AG20443 (cell line): ENCODE measurements at places on chromosomes 4 and X.

DNA sequence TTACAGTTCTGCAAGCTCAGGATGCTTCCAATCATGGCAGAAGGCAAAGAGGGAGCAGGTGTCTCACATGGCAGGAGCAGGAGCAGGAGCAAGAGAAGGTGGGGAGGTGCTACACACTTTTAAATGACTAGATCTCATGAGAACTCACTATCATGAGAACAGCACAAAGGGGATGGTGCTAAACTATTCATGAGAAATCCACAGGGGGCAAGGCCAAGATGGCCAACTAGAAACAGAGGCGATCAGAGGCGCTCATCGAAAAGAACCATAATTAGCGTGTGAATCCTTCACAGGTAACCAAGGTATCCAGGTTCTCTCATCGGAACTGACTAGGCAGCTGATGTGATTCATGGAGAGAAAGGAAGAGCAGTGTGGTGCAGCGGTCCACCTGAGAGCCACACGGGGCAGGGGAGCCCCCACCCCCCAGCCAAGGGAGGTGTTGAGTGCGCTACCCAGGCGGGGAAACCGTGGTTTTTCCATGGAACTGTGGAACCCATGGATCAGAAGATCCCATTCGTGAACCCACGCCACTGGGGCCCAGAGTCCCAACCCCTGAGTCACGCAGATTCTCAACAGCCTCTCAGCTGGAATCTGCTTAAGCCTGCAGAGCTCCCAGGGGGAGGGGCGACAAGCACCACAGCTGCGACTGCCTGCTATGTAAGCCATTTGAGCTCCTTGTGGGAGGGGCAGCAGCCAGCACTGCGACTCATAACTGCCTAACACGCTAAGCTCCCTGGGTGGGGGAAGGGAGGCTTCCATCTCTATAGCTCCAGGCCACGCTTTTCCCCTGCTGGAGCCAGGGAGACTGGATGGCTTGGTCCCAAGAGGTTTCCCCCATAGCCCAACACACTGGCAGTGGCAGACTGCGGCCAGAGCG is 46.7 kb downstream of the FGF16 start:
- peak; percentile 27 for DNase-seq

DNA sequence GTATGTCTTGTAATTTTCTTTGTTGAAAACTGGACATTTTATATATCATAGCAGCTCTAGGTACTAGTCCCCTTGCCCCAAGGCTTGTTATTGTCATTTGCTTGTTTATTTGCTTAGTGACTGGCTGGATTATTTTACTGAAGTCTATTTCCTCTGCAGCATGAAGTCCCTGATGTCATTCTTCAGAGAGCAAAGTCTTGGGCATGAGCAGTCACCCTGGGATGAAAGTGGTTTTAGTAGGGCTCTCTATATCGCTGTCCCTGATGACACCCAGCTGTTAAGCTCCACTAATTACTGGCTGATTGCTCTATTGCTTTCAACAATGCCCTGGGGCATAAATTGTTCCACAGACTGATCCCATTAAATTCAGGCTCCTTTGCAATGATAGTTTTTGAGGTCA is 113.5 kb upstream of the USP9X start:
- DNase-seq, result no peak

- no peak for DNase-seq
Measured at GRCh38 chr4:71520850-71521249, 182.0 kb downstream of the SLC4A4 start.

DNA sequence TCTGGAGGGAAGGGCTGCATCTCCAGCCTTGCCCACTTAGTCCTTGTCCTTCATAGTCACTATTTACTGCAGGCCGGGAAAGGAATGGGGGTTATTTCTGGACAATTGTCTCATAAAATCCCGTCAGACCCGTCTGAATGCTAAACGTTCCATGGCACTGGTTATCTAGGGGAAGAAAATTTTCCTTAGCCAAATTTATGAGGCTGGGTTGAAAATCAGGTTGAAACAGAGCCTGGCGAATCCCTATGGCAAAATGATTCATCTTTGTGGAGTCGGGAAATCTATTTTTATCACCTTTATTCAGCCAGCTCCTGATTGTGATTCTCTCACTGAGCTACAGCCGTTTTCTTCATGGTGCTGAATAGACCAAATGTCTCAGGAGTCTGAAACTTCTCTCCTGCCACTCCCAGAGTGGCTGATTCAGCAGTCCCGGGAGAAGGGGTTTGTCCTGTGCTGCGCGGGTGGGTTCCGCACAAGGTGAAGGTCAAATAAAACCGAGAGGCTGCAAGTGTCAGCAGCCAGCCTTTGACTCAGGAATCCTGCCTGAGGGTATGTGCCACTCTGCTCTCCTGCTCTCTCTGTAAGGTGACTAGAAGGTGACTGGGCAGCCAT is 1.0 kb downstream of the LIMCH1 start:
- peak; percentile 42 for DNase-seq

DNA sequence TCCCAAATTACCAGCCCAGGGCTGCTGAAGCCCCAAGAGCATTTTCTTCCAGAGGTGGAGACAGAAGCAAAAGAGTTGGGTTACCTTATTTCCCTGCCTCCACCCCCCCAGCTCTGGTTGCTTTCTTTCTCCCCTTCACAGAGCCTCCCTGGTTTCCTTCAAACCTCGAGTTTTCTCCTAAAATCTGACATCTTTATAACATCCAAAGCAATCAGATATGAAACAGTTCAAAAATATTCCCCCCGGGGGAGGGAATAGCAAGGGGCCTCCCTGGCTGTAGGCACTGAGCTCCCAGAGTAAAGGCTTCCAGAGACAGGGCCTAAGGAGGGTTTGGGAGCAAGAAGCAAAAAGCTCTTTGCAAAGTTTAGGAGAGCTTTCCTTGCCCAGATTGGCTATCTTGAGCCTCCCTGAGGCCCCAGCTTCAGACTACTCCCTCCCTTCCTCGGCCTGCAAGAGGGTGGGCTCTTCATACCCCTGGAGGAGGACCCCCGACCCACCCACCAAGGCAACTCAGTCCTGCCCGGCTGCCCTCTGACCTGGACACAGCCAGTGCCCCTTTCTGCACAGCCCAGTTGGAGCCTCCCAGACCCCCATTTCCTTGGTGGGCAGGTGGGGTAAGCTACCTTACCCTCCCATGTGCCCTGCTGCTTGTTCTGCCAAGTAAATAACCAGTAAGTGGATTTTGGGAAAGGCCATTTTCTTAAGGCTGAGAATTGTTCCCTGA is 7.6 kb downstream of the MAMLD1 start:
- no peak for DNase-seq

GRCh38 chrX:132378281-132378680 is 110.6 kb downstream of the MBNL3 start:
- no peak for DNase-seq

DNA sequence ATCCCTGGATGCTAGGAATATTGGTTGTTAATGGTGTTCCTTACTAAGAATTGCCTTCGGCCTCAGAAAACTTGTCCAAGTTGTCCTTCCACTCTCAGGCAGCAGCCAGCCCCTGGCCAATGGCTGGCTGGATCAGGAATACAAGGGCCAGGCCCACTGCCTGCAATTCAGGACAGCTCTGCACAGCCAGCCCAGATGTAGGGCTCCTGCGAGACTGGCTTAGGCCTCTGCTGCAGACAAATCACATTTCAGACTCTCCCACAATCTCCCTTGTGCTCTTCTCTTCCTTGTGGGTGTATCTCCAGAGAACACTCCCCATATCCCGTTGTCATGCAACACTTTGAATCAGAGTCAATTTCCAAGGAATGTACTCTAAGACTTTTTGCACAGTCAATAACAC is 747.6 kb upstream of the FTHL17 start:
- DNase-seq, result no peak

DNA sequence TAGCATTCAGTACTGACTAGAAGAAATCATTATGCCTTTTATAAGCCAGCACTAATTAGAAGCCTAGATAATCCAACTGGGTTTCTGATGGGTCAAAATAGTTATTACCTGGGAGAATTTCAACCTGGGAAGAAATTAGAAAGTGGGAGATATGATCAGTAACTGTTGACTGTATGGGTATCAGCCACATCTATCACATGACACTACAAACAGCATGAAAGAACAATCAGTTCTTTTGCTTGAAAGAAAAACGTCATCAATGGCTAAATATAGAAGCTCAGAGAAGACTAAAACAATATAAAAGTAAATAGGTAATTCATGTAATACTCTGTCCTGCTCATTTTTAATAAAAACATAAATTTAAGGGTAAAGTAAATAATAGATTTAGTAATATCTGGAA is 145.1 kb downstream of the CAMK2D start:
- no peak for DNase-seq

GRCh38 chr4:184262901-184263300 is 45.2 kb upstream of the ENPP6 start:
- DNase-seq, result peak; percentile 49

GRCh38 chr4:89625599-89626293 is 211.2 kb downstream of the SNCA start:
- DNase-seq, result no peak

- DNase-seq, result peak; percentile 57
Measured at GRCh38 chr4:186149872-186150271, 41.5 kb upstream of the CYP4V2 start.

DNA sequence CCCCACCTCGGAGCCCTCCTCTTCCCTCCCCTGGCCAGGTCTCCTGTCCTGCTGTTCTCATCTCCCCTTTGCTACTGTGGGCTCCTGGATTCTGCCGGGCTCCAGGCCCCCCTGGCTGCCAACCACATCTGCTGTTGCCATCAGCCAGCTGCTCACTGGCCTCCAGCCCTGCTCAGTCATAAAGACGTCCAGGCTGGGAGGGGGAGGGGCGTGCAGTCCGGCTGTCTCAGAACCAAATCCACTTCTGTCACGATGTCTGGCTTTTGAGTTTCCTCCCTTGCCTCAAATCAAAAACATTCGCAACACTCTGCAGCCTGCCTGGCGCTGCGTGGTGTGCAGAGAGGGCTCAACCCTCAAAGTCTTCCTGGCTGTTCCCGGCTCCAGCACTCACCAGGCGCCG is 7.1 kb downstream of the RASL11B start:
- DNase-seq, result peak; percentile 78

DNA sequence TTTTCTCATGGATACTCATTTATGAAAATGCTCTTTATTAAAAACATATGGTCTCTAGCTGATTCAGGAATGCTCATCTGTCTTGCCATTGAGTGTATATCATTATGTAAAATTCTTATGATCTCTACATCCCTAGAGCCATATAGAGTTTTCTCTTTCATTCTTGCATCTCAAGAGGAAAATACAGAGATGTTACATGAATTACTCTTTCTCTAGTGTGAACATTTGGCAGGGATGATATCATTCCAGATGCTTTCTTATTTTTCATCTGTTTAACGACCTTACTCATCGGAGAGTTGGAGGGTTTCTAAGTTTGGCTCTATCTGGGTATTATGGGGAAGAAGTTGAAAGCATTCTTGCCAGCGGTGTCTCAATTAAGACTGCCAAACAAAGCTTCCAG is 202.9 kb upstream of the SLC7A11 start:
- peak; percentile 54 for DNase-seq

DNA sequence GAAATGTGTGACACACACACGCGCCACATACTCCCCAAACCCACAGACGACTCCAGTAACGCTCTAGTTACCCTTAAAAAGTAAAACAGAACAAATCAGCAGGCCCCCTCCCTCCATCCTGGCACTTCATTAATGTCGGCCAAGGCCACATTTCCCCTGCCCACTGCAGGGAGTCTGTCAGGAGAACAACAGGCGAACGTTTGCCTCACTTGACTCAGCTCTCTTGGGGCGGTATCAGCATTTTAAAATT is 671 bp upstream of the FHIP1A start:
- DNase-seq, result no peak

DNA sequence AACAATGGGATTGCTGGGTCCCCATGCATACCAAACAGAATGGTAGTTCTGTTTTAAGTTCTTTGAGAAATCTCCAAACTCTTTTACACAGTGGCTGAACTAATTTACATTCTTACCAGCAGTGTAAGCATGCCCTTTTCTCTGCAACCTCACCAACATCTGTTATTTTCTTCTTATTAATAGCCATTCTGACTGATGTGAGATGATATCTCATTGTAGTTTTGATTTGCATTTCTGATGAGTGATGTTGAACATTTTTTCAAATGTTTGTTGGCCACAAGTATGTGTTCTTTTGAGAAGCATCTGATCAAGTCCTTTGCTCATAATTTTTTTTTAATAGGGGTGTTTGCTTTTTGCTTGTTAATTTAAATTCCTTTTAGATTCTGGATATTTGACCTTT is 41.2 kb upstream of the ZMAT1 start:
- no peak for DNase-seq

- no peak for DNase-seq
Measured at GRCh38 chr4:177410566-177410965, 31.7 kb downstream of the AGA start.

DNA sequence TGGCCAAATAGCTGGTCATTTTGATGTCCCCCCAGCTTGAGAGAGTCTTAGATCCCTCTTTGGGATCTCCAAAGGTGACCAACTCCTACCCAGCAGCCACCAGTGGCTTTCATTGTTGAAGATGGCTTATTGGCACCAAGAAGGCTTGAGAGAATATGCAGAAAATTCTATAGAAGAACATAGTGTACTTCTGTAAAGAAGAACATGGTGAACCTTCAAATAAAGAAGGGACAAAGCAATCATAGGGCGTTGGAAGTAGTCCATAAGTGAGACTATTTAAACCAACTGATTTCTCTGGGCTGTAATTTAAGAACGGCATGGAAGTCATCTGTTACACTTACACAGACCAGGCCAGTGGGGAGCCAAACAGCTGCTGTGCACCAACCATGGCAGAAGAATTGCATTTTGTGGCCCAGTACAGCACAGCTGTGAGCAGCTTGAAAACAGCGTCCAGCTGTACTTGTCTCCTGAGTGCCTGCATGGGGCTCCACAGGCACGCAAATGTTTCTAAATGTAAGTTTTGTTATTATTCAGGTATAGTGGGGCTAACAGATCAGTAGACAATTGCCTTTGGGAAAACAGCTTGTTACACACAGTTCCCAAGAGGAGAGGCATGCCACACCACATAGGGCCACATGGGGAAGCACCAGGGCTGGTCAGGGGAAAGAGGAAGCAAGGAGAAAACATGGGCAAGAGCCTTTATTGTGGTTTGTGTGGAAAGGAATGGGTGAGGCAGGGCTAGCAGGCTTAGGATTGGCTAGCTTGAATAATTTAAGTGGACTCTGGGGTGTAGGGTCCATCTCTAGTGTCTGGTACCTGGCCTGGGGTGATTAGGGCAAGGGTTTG is 125.0 kb downstream of the ARHGAP6 start:
- DNase-seq, result no peak

- no peak for DNase-seq
Measured at GRCh38 chr4:172726001-172726423, 442.6 kb upstream of the GALNT7 start.

DNA sequence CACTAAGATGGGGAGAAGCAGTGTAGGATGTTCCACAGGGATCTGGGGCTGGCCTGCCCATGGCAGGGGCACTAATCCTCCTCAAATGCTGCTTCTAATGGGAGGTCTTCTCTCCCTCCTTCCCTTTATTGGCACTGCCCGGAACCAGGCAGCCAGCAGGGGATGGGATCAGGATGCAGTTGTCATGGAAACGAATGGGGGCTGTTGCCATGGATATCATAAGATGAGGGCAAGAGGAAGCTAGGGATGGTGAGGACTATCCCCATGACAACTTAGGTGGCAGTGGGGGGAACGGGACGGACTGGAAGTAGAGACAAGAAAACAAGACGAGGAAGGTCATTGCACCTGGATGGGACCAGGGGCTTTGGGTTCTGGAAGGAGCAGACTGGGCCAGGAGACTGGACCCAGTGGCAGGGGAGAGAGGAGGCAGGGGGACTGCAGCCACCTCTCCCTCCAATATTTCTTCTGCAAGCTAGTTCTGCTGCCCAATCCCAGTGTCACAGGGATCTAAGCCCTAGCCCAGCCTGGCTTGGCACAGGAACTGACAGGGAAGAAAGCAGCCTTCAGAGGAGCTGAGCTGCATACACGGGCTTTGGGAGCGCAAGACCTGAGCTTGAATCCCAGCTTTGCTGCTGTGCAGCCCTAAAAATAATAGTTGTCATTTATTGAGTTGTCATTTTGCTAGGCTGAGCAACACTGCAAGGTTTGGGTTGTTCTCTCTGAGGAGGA is 19.0 kb downstream of the IQSEC2 start:
- no peak for DNase-seq
